GM12878 (cell line): ENCODE measurements at places on chromosomes 2 and 18. TPM values are rescaled to one million over a fixed set of nuclear protein-coding genes. Genes with fewer than 3 reads are reported as not detected.

The GCG gene
- 0.29 TPM in 1 of 2 replicates, not detected in the other for total RNA-seq

- DNase-seq, result no peak
- no peak overlapping the region for H3K4me3 ChIP-seq
- no peaks in the 10 kb centered on the region for H3K36me3 ChIP-seq
- H3K27me3 ChIP-seq, result no peaks in the 10 kb centered on the region
- H3K27ac ChIP-seq, result no peak overlapping the region
These were observed 88.3 kb upstream of the TFPI start for GRCh38 chr2:187642498-187642897.

GRCh38 chr2:226953826-226954225 is 118.0 kb downstream of the RHBDD1 start:
- H3K36me3 ChIP-seq, result no peaks in the 10 kb centered on the region
- no peaks in the 10 kb centered on the region for H3K4me1 ChIP-seq
- H3K27me3 ChIP-seq, result no peaks in the 10 kb centered on the region
- no peak for DNase-seq

DNA sequence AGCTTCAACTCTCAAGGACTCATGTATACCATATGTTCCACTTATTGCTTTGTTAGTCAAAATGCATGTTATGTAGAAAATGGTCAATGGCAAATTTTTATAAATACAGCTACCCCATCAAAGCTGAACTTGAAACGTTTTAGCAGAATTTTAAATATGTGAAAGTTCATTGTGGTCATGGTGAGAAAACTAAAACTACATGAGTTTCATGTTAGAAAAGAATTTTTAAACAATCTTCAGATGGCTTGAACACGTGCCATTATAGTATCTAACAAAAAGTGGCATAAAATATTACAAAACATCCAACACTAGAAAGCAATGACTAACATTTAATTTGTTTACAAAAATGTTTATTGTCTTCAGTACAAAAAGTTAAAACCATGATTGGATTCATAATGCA is 246.0 kb upstream of the KCNJ3 start:
- H3K4me1 ChIP-seq, result no peaks in the 10 kb centered on the region
- H3K27ac ChIP-seq, result no peak overlapping the region
- DNase-seq, result no peak
- H3K4me3 ChIP-seq, result no peak overlapping the region
- no peaks in the 10 kb centered on the region for H3K36me3 ChIP-seq
